ENCODE measurements at places on chromosomes 2 and 18.

DNA sequence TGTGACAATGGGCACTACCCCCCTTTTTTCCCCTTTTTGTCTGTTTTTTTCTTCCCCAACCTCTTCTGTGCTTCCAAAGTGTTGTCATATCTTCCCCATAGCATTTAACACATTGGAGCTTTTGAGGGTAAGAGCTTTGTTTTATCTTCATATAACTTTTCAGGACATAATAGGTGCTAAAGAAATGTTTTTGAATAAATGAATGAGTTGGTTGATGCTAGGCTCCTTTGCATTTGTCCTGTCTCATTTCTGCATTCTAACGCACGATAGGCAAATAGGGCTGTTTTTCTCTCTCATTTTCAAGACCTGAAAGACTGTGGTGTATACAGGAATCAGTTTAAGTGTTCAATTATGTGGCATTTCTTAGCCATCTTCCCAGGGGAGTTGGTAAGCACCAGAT lies 832 bp upstream of the COPS7B start:
- no peak for DNase-seq

DNA sequence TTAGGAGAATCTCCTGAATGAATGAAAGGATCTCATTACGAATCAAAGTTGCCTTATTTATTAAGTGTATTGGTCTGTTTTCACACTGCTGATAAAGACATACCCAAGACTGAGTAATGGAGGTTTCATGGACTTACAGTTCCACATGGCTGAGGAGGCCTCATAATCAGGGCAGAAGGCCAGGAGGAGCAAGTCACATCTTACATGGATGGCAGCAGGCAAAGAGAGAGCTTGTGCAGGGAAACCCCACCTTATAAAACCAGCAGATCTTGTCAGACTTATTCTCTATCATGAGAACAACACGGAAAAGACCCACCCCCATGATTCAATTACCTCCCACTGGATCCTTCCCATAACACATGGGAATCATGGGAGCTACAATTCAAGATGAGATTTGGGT lies 785.2 kb upstream of the POU3F3 start:
- DNase-seq: no peak

DNA sequence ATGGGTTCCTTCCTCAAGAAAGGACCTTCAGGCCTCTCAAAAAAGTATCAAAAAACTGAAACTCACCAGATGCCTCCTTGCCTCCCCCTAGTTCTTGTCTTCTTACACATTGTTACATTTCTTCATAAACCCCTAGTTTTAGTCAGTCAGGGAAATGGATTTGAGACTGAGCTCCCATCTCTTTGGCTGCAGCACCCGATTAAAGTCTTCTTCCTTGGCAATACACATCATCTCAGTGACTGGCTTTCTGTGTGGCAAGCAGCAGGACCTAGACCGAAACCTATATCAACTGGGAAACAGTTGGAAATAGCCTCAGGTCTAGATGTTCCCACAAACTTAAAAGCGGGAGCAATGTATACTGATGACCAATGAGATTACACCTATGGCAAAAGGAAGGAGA lies 512.2 kb upstream of the PKDCC start:
- DNase-seq: no peak

DNA sequence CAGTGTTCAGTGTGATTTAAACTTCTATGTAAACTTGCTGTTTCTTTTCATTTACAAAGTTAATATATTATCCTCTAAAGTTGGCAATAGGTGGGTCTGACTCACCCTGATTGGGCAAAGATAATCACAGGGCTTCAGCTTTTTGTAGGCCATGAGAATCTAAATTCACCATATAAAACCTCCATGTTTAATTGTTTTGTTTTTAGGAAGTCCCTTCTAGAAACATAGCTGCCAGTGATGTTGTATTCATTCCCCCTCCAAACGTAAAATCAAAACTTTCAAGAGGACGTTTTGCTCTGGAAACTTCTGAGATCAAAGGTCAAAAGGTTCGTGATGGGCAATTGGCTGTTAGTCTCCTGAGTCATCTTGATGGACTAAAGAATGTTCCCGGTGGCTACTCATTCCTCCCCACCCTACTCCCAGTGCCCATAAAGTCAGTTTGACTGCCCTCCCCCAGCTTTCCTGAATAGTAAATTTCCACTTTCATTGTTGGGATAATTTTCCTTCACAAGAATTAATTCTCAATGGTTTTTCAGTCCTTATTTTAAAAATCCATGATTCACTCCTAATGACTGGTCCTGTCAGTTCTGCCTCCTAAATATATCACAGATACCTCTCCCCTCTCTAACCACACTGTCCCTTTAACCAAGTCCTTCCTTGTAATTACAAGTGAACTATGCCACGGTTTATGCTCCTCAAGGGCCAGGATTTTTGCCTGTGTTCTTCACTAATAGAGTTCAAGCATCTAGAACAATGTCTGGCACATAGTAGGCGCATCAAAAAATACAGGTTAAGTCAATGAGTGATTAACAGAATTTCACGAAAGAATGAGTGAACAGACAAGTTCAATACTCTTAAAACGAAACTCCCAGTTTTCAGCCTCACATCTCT lies 164.4 kb upstream of the VRK2 start:
- DNase-seq: peak; percentile 45

- DNase-seq: no peak
Observed at GRCh38 chr2:68767031-68767961, 32.7 kb downstream of the ARHGAP25 start.

DNA sequence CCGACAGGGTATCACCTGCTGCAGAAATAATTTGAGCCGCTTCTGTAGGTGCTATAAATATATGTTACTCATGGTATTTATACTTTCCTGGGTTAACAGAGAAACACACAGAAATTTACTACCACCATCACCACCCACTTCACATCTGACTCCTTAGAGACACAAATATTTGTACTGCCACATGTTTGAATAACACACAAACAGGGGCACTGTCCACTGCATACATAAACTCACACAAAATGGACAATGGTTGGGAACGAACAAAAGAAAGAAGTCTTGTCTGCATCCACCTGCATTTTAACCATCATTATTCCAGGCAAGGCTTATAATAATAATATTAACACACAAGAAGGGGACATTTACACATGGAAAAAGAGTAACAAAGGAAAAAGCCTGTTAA lies 24.0 kb downstream of the IMMT start:
- no peak for DNase-seq

GRCh38 chr2:159089543-159089942 lies 121.1 kb downstream of the TANC1 start:
- DNase-seq: no peak

DNA sequence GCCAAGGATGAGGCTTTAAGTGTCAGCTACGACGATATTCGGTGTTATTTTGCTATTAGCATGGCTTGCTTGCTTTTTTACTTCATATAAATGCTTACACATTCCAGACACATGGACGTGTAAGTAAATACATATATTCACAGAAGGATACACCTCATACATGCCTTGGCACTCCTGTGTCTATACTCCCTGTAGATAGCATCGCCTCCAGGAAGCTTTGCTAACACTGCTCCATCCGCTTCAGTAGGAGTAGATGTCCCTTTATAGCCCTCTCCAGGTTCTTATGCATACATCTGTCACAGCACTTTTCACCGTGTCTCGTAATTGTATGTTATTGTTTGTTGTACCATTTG lies 27.5 kb upstream of the KCTD1 start:
- no peak for DNase-seq

GRCh38 chr18:70907673-70908072 lies 618.8 kb downstream of the SOCS6 start:
- DNase-seq: no peak

DNA sequence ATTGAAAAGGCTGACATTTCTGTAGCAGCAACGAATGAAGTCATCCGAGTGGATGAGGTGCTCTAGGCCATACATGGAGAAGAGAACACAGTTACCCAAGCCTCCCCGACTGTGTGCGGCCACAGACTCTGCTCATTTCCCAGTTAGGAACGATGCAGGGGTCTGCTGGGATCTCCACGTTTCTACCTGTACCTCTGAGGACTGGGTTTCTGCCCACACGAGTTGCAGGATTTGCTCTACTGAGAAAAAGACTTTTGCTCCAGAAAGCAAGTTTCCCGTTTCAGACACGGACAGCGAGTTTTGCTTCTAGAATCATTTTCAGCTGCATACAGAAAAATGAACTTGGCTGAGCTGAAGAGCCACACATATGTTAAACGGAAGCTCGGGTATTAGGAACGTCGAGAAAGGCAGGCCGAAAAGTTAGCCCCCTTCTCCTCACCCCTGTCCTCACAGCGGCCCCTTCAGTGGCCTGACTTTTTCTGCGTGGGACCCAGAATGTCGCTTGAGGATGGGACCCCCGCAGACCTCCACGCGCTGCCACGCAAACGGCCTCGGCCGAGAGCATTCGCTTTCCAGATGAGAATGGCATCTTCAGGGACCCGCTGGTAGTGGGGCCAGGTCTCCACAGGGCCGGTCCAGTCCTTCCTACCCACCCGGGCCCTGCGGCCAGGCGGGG lies 582 bp upstream of the RAB31 start:
- DNase-seq: no peak

Data from SW480 (cell line).